Jurkat, Clone E6-1 (cell line): ENCODE measurements at places on chromosomes 4 and X.

GRCh38 chr4:75920327-75920726 is 18.1 kb upstream of the PPEF2 start:
- no peak for DNase-seq

GRCh38 chr4:177391953-177392352 is 50.3 kb downstream of the AGA start:
- no peak for DNase-seq

DNA sequence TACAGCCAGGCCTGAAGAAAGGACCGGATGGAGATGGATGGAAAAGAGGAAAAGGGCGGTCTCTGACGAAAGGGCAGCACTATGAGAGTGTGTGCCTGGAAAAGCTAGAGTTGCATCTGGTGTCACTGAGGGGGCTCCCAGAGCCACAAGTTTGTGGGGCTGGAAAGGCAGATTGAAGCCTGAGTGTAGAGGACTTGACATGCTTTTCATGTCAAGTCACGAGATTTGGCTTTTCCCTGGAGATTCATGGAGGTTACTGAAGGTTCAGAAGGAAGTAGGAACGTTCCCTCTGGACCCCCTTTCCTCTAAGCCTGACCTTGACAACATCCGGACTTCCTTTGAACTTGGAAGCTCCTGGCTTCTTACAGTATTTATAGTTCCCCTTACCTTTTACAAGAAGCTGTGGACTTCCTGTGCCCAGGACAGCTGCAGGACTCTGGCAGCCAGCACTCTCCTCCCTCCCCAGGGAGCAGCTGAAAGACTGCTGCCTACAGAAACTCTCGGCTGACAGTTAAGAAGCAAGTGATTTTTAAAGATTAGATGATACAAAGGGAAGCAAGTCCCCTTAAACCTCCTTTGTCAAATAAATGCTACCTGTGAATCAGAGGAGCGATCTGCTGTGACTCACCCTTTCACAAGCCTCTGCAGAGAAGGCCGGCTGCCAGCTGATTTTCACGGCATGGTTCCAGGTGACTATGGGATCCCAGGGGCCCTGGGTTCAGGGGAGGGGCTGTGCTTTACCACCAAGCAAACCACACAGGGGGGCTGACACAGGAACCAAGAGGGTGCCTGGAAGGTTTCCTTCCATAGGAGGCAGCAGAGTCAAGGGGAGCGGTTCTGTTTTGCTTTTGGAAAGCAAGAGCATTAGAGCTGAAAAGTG is 72.9 kb upstream of the STIM2 start:
- peak; percentile 71 for DNase-seq

- DNase-seq = no peak
Measured at GRCh38 chr4:118767109-118767508, 68.8 kb downstream of the SEC24D start.

DNA sequence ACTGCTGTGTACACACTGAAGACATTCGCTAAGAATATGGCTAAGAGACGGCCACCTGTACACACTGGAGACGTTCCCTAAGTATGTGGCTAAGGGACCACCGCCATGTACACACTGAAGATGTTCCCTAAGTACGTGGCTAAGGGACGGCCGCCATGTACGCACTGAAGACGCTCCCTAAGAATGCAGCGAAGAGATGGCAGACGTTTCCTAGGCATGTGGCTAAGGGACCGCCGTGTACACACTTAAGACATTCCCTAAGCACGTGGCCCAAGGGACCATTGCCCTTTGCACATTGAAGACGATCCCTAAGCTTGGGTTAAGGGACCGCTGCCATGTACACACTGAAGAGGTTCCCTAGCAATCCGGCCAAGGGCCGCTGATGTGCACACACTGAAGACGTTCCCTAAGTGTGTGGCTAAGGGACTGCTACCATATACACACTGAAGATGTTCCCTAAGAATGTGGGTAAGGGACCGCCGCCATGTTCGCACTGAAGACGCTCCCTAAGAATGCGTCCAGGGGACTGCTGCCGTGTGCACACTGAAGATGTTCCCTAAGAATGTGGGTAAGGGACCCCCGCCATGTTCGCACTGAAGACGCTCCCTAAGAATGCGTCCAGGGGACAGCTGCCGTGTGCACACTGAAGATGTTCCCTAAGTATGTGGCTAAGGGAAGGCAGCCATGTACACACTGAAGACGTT is 36.7 kb downstream of the DHRSX start:
- peak; percentile 46 for DNase-seq

- DNase-seq = peak; percentile 60
Measured at GRCh38 chr4:112288455-112288854, 2.8 kb upstream of the TIFA start.

DNA sequence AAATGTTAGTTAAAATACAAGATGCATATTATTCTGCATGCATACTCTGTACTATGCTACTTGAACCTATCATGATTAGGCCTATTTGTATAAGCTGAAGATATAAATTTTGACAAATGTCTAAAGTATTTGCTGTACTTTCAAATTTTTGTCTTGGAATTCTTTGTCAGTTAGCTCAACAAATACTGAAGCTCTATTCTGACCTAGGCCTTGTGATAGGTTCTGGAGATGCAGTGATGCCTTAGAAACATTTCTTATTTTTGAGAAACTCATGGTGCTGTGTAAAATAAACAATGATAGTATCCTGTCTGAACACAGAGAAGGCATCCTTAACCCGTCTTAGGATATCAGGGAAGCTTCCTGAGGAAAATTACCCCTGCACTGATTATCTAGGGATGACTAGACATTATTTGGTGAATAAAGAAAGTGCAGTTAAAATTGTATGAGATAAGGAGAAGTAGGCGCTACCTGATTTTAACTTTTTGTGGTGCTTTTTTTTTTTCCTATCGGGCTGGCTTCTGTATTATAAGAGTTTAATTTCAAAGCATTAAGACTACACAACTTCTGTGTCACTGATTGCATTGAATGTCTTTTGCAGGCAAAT is 43.4 kb downstream of the MOB1B start:
- DNase-seq = no peak

DNA sequence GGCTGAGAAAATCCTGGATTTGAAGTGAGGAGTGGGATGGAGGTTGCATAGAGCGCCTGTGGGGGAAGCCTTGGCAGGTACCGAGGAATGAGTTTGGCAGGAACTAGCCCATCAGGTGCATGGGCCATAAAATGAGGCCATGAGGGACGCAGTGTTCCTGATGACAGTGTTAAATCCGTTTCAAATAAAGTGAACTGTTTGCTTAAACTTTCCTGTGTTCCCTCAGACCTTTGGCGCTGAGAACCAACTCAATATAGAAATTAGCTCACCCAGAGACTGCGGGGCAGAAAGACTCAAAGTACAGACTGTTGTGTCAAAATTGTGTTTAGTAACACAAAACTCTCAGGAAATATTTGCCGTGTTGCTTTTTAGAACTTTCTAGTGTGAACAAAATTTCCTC is 250.0 kb upstream of the NR3C2 start:
- DNase-seq = no peak

GRCh38 chrX:137427816-137428215 is 138.1 kb upstream of the ZIC3 start:
- no peak for DNase-seq

DNA sequence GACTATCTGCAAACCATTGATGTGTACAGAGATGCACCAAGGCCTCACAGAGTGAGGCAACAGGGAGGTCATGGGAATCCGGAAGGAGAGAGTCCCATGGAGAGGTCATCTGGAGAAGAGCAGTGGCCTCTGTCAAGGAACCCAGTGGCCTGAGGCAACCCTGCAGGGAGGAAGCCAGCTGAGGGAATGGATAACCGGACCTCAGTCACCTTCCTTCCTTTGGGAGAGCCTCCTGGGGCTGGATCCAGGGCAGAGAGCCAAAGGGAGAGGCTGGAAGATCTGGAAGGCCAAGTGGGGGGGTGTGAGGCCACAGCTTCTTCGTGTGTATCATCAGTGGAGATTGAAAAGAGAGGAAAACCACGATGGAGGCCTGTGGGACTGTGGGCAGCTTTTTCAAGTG is 24.3 kb upstream of the CD38 start:
- DNase-seq = no peak

GRCh38 chr4:186445040-186445439 is 110.3 kb downstream of the MTNR1A start:
- no peak for DNase-seq

- no peak for DNase-seq
Measured at GRCh38 chr4:158799856-158800255, 31.0 kb downstream of the FNIP2 start.

DNA sequence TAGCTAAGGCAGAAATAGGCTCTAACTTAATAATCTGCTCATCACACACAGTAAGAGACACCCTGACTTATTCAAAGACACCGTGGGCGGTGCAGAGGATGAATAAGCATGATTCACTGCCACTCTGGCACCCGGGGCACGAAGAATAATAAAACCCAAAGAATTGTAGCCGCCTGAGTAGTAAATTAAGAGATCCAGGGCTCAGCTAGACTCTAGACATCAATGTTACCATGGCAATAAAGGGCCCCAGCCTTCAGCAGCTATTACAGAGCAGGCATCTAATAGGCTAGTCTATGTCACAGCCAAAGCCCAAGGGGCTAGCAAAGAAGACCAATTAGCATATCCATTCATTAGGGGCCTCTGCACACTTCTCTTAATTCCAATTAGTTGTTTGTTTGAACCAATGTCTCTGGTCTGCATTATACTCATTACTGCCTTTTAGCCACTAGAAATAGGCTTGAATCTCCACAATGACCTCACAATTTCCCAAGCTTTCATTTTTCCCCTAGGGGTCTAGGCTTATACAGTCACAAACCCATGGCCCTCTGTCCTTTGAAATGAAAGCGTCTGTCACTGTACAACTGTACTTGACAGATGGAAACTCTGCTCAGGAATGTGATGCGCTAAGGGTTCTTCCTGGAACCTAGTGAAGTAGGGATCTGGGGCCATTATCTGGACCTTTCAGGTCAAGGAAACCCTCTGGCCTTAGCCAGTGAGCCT is 3.0 kb upstream of the ATP1B4 start:
- no peak for DNase-seq

GRCh38 chr4:17058536-17058915 is 160.1 kb upstream of the LDB2 start:
- no peak for DNase-seq

DNA sequence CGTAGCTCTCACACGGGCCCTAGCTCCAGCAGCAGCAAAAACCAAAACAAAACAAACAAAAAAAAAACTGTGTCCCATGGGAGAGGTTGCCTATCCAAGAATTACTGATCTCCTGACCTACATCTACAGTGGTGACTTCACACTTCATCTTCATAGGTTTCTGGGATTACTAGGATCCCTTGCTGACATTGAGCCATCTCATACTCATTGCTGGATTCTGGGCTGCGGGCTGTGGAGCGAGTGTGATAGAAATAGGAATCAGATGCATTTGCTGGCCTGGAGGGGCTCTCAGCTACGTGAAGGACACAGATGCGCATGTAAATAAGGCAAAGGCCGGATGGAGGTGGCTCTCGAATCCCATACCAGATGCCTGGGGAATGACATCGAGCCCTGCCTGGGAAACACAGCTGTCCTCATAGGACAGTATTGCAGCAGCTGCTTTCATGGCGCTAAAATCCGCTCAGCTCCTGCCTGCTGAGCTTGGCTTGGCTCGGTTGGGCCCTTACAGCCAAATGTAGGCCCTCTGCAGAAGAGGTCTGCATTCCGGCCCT is 41.7 kb downstream of the CNGA2 start:
- DNase-seq = no peak

- DNase-seq = no peak
Measured at GRCh38 chr4:95268819-95269565, 279.8 kb downstream of the UNC5C start.

DNA sequence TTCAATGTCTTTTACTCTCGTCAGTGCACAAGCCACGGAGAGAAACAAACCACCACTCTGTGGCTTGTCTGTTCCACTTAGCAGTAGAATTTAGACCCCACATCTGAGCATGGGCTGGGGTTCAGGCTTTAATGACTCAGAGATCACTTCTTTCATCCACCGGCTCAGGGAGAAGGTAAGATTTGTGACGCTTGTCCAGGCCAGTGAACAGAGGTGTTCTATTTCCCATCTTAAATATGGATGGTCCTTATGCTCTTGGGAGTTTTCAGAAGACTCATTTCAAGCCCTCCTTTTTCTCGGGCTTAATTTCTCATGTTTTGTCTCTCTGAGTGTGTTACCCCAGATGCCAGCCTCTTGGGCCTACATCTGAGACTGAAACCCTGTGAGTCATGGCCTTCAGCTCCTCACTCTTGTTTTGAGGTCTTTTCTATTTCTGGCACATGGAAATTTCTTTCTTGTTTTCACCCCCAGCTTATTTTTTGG is 127.4 kb upstream of the SFRP2 start:
- DNase-seq = no peak

- no peak for DNase-seq
Measured at GRCh38 chr4:3789587-3789986, 23.4 kb downstream of the ADRA2C start.

- peak; percentile 87 for DNase-seq
Measured at GRCh38 chrX:136779346-136779781, 1.4 kb downstream of the ARHGEF6 start.

DNA sequence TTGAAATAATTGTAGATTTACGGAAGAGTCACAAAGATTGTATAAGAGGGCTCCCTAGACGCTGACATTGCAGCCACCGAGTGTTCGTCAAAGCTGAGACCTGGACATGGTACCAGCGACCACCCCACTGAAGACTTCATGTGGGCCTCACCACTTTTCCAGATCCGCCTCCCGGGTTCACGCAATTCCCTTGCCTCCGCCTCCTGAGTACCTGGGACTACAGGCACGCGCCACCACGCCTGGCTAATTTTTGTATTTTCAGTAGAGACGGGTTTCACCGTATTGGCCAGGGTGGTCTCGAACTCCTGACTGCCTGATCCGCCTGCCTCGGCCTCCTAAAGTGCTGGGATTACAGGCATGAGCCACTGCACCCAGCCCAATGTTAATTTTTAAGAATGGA is 29.7 kb downstream of the CPLX1 start:
- no peak for DNase-seq

DNA sequence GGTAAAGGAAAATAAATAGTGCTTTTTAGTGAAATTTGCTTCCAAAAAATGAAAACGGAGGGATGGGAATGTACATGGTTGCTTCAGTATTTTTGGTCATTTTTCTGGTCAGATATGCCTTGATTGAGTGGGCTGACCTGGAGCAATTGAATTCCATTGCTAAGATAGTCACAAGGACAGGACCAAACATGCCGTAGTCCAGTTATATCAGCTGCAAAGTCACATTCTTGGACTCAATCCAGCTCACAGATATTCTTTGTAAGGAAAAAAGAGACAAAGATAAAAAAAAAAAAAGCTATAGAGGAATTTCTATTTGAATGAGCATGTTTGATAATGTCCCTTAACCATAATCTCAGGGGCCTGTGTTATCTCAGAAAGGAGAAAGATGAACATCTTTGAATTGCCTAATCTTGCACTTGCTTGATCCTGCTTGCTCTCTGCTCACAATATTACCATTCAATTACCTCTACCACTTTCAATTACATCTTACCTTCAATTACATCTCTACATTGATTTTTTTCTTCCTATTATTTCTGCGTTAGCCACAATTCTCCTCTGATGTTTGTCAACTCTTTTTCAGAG is 75.4 kb upstream of the PACRGL start:
- DNase-seq = no peak

DNA sequence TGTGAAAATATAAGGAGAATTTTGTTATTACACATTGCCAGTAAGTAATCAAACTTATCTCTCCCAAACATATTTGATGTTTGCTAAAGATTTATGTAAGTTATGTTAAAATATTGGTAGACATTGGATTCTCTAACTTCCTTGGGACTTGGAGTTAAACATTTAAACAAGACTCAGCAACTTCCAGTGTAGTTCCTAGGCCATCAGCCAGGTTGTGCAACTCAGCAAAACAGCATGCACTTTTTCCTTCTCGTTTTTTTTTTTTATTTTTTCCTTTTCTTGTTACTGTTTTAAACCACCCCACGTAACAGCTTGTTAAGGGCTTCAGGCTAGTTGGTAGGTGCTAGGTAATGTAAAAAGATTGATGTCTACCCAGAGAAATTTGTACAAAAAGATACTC is 510.4 kb downstream of the ANKRD50 start:
- DNase-seq = no peak
